ENCODE measurements at places on chromosomes 11 and 22.

GRCh38 chr11:47398551-47398950, 9.8 kb upstream of the SLC39A13 start:
- DNase-seq: no peak

GRCh38 chr11:108866781-108867180, 201.9 kb downstream of the DDX10 start:
- DNase-seq: no peak

DNA sequence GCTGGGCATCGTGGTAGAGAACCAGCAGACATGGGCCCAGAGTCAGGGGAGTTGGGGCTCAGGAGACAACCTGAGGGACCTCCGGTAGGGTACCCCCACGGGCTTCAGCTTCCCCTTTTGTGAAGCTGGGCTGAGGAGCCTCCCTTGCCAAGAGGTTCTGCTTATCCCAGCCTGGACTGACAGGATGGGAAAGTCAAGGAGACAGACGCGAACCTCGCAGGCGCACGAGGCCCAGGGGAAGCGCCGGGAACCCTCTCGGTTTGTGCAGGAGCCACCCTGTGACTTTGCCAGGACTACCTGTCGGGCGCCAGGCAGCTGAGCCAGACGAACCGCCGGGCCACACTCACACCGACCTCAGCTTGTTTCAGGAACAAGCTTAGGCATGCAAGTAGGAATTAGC, 566.1 kb downstream of the BRD1 start:
- no peak for DNase-seq

DNA sequence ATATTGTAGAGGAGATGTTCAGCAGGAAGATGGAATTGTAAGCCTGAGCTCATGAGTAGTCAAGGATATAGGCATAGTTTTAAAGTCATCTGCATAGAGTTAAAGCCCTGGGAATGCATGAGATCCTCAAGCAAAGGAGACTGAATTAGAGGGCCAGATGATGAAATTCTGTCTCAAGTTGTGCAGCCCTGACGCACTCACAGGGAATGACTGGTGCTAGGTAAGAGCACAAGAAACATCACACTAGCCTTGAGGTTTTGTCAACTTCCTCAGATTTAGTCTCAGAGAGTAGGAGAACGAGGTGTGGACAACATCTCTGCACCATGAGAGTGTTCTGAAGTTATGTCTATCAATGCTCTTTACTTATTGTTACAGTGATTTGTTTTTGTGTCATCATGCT, 5.8 kb downstream of the RAB38 start:
- no peak for DNase-seq

DNA sequence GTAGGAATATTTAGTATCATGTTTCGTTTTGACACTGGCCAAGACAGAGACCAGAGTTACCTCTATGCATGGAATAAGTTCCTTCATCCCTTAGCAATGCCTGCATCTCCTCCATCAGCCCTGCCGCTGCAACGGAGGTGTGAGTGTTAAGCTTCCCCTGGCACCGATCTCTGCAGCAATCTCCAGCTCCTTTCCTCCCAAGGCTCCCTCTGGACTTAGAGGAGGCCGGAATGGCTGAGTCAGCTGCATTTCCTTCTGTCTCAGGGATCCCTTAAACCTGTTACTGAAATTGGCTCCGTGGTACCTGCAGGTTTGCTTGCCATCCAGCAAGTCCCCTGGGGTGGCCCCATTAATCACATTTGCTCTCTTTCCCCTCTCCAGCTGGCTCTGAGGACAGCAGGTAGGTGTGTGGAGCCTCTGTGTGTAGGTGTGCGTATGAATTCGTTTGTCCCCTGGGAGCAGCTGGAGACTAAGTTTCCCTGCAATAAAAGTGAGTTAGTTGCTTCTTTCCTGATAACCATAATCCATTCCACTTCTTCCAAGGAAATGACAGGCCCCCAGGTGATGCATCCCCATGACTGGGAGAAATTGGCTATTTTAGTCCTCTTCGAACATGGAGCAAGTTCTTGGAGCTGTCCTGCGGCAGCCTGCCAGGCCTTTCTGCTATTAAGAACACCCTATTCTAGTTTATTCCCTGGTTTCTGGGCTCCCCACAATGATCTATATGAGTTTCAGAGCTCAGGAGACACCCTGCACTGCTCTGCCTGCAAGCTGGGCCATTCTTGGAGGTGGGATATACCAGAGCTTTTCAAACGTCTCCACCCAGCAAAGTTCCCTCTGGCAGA, 457.2 kb upstream of the CADM1 start:
- DNase-seq: peak; percentile 84

- no peak for DNase-seq
Measured at GRCh38 chr11:130327716-130328115, 13.0 kb upstream of the ZBTB44 start.
